ENCODE measurements at places on chromosomes 5 and 9.
A peak's percentile ranks its signal among the peaks of the same experiment; 100 is the strongest.

DNA sequence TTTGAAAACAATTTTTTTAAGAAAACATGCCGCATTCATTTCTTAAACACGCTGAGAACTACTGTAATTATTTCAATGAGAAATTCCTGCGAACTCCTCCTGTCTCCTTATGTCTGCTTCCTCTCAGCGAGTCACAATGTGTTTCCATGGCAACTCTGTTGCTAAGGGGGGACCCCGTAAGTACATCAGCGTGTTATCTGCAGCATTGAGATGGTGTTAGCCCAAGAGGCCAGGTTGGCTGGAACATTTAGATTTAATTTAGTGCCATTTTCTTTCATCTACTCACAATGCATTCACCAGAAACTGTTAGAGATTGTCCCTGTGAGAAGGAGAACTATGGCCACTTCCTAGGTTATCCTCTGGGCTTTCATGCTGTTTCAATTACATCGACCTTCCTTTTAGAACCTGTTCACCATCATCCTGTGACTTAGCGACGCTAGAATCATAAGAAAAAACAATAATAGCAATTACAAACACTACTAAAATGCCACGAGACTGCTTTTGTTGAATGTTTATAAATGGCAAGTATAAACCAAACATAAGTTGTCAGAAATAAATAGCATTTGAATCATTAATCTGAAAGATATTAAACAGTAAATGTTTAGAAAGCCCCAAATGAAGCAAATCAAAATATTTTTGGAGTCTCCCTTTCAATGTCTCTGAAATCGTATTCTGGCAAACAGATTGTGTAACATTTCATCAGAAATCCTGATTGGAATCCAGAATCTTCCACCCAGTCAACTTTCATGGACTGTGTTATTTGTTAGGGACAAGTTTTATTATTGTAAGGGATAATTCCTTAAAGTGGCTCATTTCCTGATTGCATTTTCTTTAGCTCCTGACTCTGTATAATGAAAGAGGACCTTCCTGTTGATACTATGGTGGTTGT, 39.7 kb upstream of the SHC3 start:
- no peak for DNase-seq

DNA sequence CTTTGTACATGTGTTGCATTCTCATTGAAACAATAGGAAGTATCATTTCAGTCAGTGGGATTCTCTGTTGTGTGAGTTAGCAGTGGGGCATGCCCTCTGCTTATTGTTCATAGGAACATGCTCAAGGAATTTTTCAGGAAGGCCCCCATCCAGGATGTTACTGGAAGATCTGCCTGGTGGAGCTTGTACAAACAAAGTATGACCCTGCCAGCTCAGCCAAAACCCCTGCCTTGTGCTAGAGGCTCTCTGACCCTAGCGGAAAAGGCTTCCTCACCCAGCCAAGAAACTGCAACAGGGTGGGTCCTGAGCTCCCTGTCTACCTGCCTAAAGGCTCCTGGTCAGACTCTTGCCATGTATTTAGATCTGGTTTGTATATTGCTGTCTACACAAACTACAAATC, 43.2 kb downstream of the MRRF start:
- no peak for DNase-seq

DNA sequence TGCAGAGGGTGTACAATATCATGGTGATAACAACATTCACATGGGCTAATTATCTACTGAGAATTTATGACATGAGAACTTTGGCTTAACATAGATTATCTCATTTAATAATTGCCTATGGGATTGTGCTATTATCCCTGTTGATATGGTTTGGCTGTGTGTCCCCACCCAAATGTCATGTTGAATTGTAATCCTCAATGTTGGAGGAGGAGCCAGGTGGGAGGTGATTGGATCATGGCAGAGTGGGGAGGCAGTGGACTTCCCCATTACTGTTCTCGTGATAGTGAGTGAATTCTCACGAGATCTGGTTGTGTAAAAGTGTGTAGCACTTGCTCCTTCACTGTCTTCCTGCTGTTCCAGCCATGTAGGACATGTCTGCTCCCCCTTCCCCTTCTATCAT, 186.4 kb downstream of the TRIM32 start:
- DNase-seq, result no peak

GRCh38 chr9:86405926-86406325, 51.7 kb upstream of the TUT7 start:
- peak; percentile 55 for DNase-seq

DNA sequence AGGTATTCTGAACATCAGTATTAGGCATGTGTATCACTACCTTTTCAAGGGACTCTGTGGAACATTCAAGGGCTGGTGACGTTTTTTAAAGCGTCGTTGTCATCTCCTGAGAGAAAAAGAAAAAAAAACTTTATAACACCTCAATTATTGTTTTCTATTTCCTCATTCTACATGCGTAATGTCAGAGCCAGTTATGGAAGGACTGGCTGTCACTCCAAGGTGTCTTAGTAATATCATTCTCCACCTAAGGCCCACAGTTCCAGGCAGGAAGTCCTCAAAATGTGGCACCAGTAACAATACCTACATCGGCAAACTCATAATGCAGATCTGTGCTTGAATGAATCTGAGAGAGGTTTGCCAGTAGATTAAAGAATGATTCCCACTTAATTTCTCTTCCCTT, 210.2 kb downstream of the SAXO1 start:
- DNase-seq, result no peak

DNA sequence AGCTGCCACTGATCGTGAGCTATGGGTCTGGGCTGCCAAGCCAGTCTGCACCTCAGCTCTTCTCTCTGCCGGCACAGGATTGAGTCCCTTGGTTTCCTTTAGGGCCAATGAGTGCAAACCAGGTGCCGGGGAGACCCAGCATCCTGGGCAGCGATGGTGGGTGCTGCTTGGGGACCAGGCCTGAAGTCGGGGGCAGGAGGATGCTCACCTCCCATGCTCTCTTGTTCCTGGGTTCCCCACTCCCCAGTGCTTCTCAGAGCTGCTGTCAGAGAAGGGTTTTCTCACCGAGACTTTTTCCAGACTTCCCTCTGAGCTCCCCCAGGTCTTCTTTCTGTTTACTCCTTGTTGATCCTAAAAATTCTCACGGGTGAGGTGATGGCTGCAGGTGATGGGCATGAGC, 61.2 kb downstream of the IRX1 start:
- DNase-seq, result no peak

DNA sequence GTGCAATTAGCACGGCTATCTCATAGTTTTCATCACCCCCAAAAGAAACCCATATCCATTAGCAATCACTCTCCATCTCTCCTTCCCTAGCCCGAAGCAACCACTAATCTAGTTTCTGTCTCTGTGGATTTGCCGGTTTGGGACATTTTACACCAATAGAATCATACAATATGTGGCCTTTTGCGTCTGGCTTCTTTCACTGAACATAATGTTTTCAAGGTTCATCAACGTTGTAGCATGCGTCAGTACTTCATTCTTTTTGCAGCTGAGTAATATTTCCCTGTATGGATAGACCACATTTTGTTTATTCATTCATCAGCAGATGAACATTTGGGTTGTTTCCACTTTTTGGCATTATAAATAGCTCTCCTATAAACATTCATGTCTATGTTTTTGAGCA, 75.4 kb upstream of the TBC1D2 start:
- no peak for DNase-seq

- DNase-seq, result peak; percentile 16
Measured at GRCh38 chr9:17462869-17463464, 115.9 kb upstream of the SH3GL2 start.

DNA sequence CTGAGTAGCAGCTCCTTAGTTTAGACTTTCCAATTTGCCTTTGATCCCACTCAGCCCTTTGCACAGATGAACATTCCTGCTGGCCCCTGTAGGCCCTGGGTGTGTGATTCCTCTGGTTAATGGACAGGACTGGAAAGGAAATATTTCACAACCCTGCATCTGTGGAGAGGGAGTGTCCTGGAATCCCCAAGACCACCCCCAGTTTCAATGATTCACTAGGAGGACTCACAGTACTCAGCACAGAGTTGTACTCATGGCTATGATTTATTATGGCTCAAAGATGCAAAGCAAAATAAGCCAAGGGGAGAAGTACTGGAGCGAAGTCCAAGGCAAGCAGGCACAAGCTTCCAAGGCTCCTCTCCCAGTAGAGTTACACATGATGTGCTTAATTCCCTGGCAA, 42.4 kb upstream of the TJP2 start:
- DNase-seq, result peak; percentile 89

GRCh38 chr5:117829646-117830045, 1158.7 kb downstream of the DTWD2 start:
- no peak for DNase-seq

DNA sequence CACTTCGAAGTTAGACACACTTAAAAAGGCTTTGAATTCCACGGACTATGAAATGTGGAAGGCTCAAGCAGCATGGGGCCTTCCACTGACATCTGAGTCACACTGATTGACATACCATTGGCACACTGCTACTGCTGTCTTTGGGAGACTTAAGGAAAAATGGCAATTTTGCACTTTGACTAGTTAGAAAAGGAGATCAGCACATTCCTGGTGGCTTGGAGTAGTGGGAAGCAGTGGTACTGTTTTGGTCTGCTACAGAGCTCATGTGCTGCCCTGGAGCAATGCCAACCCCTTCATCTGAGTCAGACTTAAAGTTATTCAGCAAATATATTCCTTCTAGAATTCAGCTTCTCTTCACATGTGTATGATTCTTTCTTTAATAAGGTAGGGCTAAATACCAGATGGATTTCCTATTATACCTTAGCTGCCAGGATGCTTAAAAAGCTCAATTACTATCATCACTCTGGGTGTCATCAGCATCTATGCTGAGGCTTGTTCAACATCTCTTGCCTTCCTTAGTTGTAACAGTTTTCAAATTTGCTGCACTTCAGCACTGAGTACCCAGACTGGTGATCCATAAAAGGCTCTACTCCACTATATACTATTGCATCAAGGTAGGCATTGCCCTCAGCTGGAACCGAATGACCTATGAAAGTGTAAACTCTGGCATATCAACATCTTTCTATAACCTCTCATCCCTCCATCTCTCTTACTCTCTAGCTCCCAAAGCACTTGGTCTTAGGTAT, 42.3 kb upstream of the MOCS2 start:
- DNase-seq, result peak; percentile 75

DNA sequence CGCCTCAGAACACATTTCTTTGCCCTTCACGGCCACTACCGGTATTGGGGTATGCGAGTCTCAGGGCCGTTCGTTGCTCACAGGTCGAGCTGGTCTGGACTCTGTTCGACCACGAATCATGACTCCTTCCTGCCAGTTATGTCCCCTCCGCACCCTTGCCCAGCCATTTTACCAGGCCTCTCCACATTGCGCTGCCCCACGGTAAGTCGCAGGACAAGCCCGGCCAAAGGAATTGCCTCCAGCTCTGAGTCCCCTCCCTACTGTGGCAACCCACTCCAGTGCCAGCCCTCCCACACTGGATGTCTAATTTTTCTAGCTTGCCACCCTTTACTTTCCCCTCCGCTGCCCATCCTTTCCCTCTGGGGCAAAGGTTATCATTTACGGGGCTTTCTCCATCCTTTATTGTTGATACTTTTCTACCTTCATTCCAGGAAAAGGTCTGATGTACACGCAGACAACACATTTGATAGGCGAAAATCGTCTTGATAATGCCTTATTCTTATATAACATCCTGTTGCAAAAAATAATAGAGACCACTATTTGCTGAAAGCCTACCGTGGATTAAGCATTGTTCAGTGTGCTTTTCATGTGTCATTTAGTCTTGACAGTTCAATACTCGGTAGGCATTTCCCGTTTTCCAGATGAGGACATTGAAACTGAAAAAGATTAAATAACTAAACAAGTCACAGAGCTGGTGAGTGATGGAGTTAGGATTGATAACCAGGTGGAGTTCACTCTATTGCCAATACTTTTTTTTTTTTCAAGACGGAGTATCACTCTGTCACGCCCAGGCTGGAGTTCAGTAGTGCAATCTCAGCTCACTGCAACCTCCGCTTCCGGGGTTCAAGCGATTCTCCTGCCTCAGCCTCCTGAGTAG, 958 bp upstream of the HSPA5 start:
- no peak for DNase-seq

GRCh38 chr9:115517335-115518075, 399.5 kb upstream of the TNC start:
- peak; percentile 90 for DNase-seq

DNA sequence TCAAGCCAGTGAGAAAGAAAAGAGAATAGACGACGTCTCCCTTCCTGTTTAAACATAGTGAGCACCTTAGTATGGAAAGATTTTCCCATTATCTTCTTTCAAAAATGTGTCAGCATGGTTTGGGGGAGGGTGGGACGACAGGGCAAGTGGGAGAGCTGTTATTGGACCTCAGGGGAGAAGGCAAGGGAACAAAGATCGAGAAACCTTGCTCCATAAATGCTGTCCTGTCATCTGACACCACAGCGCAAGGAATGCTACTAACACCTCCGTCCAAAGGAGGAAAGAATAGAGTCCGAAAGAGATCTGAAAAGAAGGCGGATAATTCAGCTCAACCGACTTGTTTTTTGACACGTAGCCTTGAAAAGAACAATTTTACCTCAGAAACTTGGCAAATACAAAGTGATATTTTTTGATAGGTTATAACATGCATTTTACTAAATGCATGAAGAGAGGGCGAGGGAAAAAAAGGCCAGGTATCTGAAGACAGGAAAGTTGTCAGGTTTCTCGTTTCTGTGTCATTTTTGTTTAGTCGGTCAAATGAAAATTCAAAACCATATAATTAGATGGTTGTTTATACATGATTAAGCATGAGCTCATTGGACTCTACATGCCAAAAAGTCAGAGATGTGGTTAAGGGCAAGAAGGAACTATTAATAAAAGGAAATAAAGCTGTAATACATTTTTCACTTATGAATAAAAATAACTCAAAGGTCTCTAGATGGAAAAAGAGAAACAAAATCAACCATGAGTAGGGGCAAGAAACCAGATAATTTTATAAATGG, 155.7 kb downstream of the GLIS3 start:
- DNase-seq, result no peak

DNA sequence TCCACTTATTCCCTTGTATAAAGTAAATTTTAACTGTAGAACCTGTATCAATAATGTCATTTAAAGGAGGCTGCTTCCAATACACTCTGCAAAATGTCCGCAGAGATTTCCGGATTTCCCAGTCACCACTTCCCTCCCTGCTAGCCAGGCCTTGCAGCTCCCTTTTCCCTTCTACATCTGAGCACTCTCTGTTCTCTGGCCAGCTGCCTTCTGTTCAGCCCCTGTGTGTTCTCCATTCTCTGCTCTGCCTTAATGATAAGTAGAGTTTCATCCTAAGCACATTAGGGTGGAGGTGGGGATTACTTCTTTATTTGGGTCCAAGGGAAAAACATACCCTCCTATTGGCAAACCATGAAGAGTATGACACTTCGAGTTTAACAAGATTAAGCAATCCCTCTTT, 719.6 kb upstream of the WWC1 start:
- DNase-seq, result no peak

Data from AG04449 (cell line).